ENCODE measurements at places on chromosomes 2 and 18. TPM values are rescaled to one million over a fixed set of nuclear protein-coding genes. Genes with fewer than 3 reads are reported as not detected.

GRCh38 chr2:120520929-120521912 is 175.3 kb downstream of the INHBB start:
- no peak for DNase-seq

GRCh38 chr2:215528555-215528954 is 92.7 kb upstream of the FN1 start:
- no peak for DNase-seq

DNA sequence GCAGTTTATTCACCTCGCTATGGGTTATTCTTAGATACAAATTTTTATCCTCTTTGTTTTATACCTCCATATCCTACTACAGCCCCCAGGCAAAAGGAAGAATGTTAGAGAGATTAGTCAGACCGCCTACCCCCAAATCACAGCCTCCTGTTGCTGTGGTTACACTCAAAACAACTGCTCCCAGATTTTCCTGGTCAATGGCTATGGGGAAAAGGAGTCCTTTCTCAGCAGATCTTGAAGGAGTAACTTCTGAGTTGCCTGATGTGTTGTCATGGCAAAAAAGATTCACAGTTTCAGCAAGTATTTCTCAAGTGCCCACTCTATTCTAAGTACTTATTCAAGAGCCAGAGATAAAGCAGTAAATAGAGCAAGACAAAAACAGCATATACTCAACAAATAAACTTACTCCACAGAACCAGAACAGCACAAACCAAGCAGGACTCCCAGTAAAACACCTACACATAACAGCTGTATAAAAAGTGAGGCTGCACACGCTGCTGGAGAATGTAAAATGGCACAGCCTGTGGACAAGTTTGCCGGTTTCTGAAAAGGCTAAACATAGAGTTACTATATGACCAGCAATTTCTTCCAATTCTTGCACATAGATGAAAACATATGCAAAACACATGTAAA is 104.8 kb downstream of the NOL10 start:
- no peak for DNase-seq

DNA sequence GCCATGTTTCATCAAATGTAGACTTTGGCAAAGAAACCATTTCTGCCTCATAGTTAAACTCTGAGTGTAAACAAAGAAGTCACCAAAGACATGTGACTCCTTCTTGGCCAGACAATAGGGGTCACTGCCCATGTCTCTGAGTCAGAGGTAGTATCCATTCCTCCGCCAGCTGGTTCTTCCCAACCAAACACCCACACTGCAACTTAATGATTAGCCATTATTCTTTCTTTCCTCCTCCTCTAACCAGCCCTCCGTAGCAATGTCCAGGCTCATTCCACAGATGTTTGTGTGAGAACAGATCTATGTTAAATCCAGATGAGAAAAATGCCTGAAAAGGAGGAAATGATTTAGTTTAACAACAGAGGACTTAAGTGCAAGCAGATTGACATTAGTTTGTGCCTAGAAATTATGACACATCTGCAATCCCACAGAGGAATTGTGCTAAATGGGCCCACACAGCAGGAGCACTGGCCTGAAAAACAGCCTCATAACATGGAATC is 127.9 kb upstream of the SH3BP4 start:
- DNase-seq, result peak; percentile 28

Gene SPDYA
- total RNA-seq, result 1.3 TPM

Gene SKA1
- 0.41 TPM for total RNA-seq

DNA sequence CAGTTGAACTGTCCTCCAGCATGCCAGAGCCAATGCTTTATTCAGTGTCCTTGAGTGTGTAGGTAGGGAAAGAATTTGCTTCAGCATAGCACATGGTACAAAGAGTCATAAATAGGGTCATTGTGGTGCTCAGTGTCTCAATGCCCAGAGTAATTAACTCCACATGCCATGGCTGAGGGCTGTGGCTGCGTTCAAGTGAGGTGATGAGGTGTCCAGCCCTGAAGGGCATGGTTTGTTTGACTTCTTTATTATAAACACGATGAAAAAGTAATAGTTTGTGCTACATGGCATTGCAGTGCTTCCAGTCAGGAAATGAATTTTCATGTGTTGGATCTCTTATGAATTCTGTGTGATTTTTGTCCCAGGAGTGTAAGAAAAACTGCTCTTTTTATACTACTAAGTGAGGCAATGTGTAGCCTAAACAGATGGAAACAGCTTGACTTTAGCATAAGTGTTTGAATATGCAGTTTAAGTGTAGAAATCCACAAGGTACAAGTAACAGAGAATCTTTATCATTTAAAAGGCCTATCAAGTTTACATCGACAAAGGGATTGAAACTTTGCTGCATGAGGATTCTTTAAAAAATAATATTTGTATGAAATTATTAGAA is 507.9 kb upstream of the CDH2 start:
- no peak for DNase-seq

DNA sequence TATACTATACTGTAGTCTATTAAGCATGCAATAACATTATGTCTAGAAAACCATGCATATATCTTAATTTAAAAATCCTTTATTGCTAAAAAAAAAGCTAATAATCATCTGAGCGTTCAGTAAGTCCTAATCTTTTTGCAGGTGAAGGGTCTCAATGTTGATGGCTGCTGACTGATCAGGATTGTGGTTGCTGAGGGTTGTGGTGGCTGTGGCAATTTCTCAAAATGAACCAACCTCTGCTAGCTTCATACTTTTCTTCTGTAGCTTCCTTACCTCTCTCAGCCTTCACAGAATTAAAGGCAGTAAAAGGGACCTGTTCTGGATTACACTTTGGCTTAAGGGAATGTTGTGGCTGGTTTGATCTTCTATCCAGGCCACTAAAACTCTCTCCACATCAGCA is 235.8 kb downstream of the NBAS start:
- no peak for DNase-seq

Gene SERPINB4
- not detected for total RNA-seq

Gene MYO5B
- 3.2 TPM for total RNA-seq

DNA sequence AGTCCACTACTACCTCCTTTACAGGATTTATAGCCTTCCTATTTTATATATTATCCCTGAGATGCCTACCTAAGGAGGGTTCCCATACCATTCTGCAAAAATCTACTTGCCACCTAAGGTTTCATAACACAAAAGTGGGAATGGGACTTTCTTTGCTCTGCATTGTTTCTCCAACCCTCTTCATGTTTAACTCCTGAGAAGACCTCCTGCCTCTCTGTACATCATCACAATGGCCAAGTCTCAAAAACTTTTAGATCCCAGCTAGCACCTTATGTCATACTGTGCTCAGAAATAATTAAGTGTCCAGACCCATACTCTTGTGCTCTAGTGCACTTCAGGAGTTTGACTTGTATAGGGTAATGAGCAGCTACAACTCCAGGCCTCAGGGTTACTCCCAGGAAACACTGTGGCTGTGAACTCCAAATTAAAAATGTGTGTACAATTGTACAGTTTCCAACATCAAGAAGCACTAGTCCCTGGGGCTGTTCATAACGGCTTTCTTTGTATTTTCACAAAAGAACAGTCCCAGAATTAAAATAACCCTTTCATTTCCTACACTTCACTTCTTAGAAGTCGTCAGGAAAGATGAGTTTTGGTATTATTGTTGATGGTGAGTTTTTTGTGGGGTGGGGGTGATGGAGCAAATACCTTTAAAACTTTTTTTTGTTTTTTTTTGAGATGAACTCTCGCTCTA is 39.4 kb downstream of the METAP1D start:
- DNase-seq, result no peak

GRCh38 chr2:207394812-207395534 is 134.8 kb upstream of the CREB1 start:
- DNase-seq, result peak; percentile 49

DNA sequence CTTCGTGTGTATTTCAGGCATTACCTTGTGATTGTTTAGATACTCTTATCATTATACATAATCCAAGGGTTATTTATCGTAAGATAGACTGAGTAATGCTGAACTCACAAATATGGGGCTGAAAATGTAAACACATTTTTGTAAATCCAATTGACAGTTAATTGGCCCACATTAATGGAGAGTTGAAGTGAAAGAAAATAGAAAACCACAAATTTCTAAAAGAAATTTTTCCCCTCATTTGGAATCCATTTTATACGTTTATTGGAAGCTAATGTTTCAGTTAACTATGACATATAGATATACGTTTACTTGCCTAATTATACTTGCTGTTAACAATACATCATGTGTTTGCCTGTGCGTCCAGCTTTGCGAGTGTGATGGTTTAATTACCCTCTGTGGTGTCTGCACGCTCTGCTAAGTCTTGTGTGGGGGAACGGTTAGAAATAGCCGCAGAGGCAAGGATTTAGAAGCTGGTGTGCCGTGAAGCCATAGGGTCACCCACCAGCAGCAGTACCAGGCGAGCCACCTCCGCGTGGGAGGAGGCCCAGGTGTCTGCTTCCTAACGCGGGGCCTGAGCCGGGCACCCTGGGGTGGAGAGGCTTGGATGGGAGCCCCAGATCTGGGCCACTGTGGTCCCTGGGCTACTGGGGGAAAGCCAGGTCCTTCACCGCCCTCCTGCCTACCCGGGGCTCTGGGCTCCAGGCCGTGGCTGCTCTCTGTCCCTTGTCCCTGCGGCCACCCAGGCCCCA is 38.0 kb downstream of the TSHZ1 start:
- no peak for DNase-seq

GRCh38 chr18:59535055-59535454 is 162.2 kb downstream of the CCBE1 start:
- DNase-seq, result no peak

- no peak for DNase-seq
Observed at GRCh38 chr2:221833966-221834365, 261.9 kb upstream of the EPHA4 start.

GRCh38 chr2:233802132-233802815 is 24.1 kb downstream of the MROH2A start:
- DNase-seq, result no peak

GRCh38 chr2:103660947-103661346 is 899.1 kb downstream of the TMEM182 start:
- DNase-seq, result no peak
